ENCODE measurements at places on chromosomes 4 and X. TPM values are rescaled to one million over a fixed set of nuclear protein-coding genes. Genes with fewer than 3 reads are reported as not detected.

GRCh38 chr4:108592674-108592986 is 27.7 kb upstream of the RPL34 start:
- no peak for DNase-seq

- no peak for DNase-seq
These were observed 733.9 kb upstream of the INTU start for GRCh38 chr4:126898815-126899214.

- no peak for DNase-seq
These were observed 64.5 kb downstream of the GPC4 start for GRCh38 chrX:133350751-133351150.

Gene SULT1B1
- polyA plus RNA-seq: 0.51 TPM
